Coronary artery (tissue), 2 donors: ENCODE measurements at places on chromosomes 2 and 18.

GRCh38 chr2:173216051-173216450 lies 138.6 kb upstream of the CDCA7 start:
- no peak for DNase-seq

- DNase-seq: no peak
Measured at GRCh38 chr18:31049189-31049588, 6.6 kb upstream of the DSC3 start.

GRCh38 chr2:26892922-26893524 lies 45.1 kb downstream of the DPYSL5 start:
- no peak for DNase-seq

GRCh38 chr2:12091201-12091806 lies 344.9 kb downstream of the LPIN1 start:
- DNase-seq: no peak

DNA sequence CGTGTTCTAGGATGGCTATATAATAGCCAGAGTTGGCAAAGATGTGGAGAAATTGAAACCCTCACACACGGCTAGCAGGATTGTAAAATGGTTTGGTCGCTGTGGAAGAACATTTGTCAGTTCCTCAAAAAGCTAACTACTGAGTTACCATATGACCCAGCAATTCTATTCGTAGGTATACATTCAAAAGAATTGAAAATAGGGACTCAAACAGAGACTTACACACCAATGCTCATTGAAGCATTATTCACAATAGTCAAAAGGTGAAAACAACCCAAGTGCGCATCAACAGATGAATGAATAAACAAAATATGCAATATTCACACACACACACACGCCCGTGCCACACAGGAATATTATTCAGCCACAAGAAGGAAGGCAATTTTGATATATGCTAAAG lies 98.7 kb downstream of the PLA2R1 start:
- DNase-seq: no peak
